ENCODE measurements at places on chromosomes 5 and 9.

DNA sequence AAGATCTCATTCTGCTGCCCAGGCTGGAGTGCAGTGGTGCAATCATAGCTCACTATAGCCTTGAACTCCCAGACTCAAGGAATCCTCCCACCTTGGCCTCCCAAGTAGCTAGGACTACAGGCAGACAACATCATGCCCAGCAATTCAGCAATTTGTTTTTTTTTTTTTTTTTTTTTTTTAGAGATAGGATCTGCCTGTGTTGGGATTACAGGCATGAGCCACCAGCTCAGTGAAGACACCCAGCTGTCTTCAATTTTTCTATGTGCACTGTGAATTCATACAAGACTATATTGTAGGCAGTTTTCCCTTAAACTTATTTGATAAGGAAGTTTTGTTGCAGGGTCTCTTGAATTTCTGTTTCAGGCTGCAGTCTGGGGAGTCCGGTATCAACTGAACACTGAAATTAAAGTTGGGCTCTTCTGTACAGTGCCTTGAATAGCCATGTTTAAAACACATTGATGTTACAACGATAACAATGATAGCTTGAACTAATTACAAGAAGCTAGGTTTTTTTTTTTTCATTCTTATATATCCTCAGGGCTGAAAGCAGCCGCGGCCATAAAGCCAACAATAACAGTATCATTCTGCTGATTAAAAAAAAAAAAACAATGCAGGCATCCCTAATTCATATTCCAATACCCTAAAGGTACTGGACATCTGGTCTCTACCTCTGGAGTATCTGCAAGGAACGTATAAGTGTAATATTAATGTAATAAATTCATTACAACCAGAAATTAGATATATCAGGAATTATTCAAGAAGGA, 63.5 kb downstream of the MPDZ start:
- no peak for DNase-seq

DNA sequence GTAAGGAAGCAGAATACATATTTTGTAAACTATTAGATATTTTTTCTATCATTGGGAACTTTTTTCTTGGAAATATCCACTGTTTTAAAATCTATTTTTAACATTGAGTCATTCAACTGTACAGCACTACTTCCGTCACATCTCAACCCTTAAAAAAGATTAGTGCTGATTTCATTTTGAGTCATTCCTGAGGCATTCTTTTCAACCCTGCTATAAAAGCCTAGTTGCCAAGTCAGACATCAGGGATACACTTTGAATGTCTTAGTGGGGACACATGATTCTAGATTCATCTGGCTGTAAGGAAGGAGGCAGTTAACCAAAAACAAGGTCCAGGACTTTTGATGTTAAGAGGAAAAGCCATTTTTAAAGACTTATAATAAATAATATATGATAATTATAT, 160.9 kb downstream of the GIN1 start:
- peak; percentile 50 for DNase-seq

- no peak for DNase-seq
Measured at GRCh38 chr5:82176115-82176814, 101.9 kb downstream of the RPS23 start.

- DNase-seq, result peak; percentile 80
Measured at GRCh38 chr9:86948074-86948929, 996 bp upstream of the GAS1 start.

DNA sequence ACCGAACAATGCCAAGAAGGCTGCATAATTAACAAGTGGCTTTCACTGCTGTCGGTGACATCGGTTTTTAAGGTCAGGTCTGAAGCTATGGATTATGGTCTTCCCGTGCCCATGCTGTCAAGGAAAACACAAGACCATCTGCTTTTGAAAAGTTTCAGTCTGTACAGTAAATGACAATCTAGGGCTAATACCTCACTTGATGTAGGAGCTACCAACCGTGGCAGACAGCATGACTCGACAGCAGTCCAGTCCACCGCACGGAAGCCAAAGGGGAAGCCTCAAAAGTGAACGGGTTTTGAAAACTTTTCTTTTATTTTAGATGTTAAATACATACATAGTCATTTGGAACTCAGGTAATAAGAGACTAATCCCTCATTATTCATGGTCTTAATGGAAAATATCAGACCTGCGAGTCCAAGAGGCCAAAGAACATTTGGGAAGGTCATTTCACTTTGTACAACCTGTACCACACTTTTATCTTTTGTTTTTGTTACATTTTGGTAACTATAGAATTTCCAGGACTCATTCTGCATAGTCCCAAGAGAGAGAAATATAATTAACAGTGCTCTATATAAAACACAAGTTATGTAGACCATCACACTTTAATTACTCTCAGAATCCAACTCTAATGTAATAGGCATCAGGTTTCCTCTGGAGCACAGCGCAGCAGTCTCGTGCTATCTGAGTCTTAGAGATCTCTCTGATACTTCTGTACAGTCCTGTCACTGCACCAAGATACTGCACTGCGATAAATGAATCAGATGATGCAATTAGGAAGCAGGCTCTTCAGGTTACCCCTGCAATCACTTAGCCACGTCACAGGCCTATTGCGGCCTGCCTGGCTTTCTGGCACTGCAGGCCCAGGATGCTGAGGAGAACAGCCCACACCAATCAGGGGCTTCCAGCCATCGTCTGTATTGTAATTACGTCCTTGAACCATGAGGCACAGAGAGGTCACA, 184.9 kb downstream of the FANCC start:
- DNase-seq, result no peak

GRCh38 chr5:31707329-31707728, 68.4 kb downstream of the PDZD2 start:
- no peak for DNase-seq

GRCh38 chr5:135729321-135729786, 105.1 kb upstream of the SLC25A48 start:
- DNase-seq, result no peak

GRCh38 chr9:136128436-136128835, 9.8 kb upstream of the TMEM250 start:
- no peak for DNase-seq
